SHP77 (cell line): ENCODE measurements at places on chromosomes 16 and 17.

DNA sequence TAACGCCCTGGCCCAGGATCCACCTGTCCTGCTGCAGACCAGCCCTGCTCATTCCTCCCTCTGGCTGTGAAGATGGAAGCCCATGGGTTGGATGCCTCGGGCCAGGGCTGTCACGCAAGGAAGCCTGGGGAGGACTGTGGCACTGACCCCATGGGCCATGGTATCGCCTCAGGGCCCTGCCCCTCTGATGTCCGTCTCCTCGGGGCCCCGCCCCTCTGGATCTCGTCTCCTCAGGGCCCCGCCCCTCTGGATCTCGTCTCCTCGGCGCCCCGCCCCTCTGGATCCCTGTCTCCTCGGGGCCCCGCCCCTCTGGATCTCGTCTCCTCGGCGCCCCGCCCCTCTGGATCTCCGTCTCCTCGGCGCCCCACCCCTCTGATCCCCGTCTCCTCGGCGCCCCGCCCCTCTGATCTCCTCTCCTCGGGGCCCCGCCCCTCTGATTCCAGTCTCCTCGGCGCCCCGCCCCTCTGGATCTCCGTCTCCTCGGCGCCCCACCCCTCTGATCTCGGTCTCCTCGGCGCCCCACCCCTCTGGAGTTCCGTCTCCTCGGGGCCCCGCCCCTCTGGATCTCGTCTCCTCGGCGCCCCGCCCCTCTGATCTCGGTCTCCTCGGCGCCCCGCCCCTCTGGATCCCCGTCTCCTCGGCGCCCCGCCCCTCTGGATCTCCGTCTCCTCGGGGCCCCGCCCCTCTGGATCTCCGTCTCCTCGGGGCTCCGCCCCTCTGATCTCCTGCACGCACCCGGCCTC is 24.0 kb downstream of the METRNL start:
- no peak for DNase-seq

DNA sequence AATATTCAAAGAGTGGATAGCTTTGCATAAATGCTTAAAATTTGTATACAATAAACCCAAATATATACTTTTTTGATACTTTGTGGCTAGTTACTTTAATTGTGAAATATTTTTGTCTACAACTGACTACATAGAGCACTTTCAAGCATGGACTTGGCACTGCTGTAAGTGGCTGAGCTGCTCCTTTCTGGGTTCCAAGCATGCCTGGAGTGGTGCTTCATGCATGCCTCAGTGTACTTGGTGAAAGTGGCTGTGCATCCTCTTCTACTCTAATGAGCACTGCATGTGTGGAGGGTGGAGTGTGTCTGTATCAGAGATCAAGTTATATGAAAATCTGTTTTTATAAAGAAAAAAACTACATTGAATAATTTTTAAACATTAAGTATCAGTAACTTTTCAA is 94.1 kb downstream of the OMG start:
- DNase-seq = no peak

- no peak for DNase-seq
Observed at GRCh38 chr16:88373927-88374492, 8.7 kb upstream of the ZNF469 start.

DNA sequence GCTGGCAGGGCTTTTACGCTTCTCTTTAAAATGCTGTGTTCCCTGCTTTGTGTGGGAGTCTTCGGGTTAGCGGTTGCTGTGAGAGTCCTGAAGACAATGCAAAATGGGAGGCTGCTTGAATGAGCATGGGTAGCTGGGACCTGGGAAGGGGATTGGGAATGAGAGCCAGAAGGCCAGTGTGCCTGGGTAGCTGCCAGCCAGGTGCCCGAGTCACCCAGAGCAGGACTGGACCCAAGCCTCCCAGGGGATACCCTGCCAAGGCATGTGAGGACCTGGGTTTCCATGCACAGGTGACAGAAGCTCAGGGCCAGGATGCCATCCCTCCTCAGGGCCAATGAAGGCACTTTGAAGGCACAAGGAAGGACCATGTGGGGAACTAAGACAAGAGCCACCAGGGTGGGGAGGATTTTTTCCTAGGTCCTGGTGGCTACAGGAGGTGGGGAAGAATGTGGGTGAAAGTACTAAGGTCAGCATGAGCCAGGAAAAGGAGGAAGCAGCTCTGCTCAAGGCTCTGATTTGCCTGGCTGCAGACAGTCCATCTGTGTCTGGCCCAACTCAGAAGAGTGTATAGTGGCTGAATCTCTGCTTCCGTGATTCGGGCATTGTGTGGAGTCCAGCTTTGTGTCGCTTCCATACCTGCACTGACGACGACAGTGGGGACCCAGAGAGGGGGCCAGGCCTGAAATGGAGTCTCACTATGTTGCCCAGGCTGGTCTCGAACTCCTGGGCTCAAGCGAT is 20.5 kb downstream of the TMEM94 start:
- no peak for DNase-seq

DNA sequence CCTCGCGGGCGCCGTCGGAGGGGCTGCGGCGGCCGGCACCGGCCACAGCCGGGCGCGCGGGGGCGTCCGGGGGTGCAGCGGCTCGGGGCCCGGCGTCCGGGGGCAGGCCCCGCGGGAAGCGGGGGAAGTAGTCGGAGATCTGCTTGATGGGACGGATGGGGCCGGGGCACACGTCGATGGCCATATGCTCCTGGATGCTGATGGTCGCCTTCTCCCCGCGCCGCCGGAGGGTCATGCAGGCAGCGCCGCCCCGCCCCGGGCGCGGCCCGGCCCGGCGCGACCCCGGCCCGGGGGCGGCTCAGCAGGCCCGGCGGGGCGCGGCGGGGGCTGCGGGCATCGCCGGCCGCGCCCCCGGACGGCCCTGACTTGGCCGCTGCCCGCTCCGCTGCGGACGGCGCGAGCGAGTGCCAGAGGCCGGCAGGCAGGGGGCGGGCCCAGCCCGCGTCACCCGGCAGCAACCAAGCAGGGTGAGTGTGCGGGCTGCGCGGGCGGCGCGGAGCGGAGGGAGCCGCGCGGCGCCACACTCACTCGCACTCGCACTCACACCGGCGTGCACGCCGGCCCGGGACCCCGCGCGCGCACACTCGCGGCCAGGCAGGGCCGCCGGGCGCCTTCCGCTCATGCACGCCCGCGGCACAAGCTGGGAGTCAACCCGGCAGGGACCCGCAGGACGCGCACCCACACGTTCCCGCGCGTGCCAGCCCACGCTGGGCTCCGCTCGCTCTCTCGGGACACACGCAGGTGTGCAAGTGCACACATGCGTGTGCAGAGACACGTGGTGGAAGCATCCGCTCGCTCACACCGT is at the start of gene DOC2B:
Gene DOC2B (minus strand): TSS at position 406 of the 805 bp plus-strand sequence. CDS start 171 bp downstream, at position 235.
- DNase-seq = no peak

- DNase-seq = no peak
Observed at GRCh38 chr17:53896047-53896446, 73.3 kb downstream of the KIF2B start.

- DNase-seq = no peak
Observed at GRCh38 chr16:50103764-50104163, 38.0 kb downstream of the HEATR3 start.

DNA sequence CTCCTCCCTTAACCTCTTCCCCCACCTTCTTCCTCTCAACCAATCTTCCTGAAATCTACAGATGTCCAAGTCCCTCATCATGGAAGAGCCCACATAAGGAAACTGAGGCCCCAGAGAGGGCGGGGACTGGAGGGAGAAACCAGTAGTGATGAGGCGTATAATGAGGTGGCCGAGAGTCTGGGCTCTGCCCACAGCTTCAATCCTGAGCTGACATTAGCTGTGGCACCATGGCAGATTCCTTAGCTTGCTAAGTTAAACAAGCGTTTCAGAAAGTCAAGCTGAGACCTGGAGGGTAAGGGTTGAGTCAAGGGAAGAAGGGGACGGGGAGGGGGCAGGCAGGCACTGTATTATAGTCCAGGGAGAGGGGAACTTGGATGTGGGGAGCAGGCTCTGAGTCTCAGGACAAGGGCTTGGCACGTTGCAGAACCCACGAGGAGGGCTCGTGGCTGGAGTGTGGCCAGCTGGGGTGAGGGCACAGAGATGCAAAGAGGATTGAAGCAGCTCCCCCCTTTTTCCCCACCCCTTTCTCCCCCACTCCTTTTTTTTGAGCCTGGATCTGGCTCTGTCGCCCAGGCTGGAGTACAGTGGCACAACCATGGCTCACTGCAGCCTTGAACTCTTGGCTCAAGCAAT is 13.3 kb downstream of the ARHGAP23 start:
- no peak for DNase-seq

DNA sequence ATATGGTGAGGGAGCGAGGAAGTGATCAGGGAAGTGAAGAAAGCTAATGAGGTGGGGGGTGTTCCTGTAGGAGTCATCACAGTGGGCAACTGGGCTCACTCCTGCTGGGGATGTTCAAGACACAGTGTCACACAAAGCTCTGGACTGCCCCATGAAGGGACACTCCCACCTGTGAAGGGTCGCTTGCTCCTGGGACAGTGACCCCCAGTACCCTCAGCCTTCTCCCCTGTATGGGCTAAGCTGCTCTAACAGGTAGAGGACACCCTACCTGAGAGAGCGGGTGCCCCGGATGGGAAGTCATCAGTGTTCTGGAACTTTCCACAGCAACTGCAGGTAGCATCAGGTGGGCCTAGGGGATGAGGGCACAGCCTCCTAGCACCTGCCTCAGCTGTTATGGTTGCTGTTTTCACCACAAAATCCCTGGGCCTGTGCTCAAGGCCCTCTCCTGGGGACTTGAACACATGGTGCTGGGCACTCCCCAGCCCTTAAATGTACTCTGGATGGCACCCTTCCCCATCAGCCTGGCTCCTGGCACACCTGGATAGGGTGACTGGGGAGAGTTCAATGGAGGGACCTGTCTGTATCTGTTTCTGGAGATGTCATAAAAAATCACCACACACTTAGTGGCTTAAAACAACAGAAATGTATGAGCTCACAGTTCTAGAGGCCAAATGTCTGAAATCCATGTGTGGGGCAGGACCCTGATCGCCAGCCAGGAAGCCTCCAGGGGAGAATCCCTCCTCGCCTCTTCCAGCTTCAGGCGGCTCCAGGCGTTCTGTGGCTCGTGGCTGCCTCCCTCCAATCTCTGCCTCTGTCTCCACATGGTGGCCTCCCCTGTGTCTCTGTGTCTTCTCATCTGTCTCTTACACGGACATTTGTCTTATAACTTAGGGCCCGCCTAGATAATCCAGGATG is 104.0 kb upstream of the CDH5 start:
- no peak for DNase-seq

GRCh38 chr16:4377573-4378154 is 6.0 kb downstream of the VASN start:
- no peak for DNase-seq

- peak; percentile 46 for DNase-seq
Observed at GRCh38 chr17:8542599-8543502, 87.7 kb downstream of the MYH10 start.

- no peak for DNase-seq
Observed at GRCh38 chr16:12758670-12759558, 44.8 kb downstream of the CPPED1 start.

DNA sequence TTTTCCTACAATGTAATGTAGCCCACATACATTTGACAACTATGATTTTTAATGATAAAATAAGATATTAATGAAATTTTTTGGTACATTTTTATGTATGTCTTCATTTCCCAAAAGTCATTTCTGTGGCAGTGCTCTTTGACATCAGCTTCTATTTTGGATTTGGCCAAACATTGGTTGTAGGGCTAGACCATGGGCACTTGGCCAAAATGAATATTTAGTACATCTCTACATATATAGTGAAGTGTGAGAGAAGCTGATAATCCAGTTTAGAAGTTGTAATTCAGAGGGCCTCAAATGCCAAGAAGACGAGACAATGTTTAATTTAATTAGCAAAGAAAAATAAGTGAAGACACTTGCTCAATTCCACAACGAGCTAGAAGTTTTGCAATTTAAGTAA is 724.9 kb upstream of the SOX9 start:
- no peak for DNase-seq

DNA sequence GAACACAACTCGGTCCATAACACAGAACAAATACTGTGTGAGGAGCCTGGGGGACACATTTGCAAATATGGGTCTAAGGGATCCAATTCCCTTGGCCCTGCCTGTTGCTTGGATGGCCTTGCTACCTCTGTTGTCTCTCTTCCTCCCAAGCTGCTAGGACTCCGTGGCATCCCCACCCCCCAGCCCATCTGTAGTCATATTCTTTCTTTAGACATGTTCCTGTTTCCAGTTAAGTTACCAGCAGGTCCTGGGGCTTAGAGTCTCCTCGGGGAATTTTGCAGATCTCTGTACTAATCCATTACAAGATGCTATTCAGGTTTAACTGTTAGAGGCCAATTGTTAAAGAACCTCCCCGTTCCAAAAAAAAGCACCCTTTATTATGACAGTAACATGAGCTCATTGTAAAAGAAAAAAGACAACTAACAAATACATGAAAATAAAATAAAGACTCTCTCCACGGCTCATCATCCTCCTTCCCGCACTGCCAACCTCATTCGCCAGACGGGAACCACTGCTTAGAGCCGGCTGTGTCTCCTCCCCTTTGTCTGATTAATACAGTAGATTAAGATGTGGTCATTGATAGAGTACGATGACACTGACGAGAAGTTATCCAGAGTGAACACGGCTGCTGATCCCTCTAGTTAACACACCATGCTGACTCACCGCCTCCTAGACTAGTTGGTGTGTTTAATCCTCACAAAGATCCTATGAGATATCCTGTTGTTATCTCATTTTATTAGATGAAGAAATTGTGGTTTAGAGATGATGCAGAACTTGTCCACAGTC is 22.2 kb downstream of the HS3ST4 start:
- DNase-seq = no peak

GRCh38 chr16:23962001-23962400 is 126.2 kb downstream of the PRKCB start:
- no peak for DNase-seq
